ENCODE measurements at places on chromosomes 2 and 18. TPM values are rescaled to one million over a fixed set of nuclear protein-coding genes. Genes with fewer than 3 reads are reported as not detected.
A peak's percentile ranks its signal among the peaks of the same experiment; 100 is the strongest.

The GAD1 gene
- polyA plus RNA-seq: not detected

The CD8A gene
- 0.10 TPM for polyA plus RNA-seq

The AQP4 gene
- 5.3 TPM for polyA plus RNA-seq

The GDF7 gene
- 0.04 TPM for polyA plus RNA-seq

The AQP12A gene
- not detected for polyA plus RNA-seq

The ANKRD29 gene
- polyA plus RNA-seq: 1.1 TPM

The OTOS gene
- 0.20 TPM for polyA plus RNA-seq

The PCARE gene
- 0.09 TPM for polyA plus RNA-seq

The FAP gene
- polyA plus RNA-seq: 0.96 TPM

The IL36RN gene
- polyA plus RNA-seq: not detected

The RPL31 gene
- polyA plus RNA-seq: 2,730 TPM

The SPATA3 gene
- not detected for polyA plus RNA-seq

DNA sequence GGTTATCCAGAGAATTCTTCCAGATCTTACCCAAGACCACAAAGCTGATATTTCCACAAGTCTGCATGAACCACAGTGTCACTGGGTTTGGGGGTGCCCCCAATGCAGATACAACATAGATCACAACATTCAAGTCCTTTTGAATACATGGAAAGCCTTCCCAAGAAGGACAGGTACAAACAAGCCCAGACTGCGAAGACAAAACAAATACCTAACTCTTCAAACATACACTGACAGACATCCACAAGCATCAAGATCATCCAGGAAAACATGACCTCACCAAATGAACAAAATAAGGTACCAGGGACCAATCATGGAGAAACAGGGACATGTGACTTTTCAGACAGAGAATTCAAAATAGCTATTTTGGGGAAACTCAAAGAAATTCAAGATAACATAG is 93.1 kb downstream of the MDH1 start:
- DNase-seq: no peak
- H3K36me3 ChIP-seq: no peaks in the 10 kb centered on the region
- peaks cover 5% of the 10 kb centered on the region for H3K4me1 ChIP-seq
- no peak overlapping the region for H3K4me3 ChIP-seq

DNA sequence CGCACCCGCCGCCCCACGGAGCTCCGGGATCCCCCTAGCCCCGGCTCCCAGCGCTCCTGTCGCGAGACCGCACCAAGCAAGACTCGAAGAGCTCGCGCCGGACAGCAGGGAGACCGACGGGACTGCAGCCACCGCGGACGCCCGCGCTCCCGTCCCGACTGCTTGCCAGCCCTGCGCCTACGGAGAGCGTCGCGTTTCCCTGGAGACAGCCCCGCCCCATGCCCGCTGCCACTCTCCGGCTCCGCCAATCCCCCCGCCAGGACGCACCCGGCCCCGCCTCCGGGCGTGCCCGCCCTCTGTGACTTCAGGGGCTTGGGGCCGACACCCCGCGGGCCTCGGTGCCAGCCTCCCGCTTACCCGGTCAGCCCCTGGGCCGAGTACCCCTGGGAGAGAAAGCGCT is at the start of gene ANKMY1:
TSS of gene ANKMY1 (minus strand) at position 181 of the 400 bp plus-strand sequence. CDS start 653 bp downstream, outside the sequence.
- H3K4me3 ChIP-seq: peak within 1 kb of the TSS; percentile 64

DNA sequence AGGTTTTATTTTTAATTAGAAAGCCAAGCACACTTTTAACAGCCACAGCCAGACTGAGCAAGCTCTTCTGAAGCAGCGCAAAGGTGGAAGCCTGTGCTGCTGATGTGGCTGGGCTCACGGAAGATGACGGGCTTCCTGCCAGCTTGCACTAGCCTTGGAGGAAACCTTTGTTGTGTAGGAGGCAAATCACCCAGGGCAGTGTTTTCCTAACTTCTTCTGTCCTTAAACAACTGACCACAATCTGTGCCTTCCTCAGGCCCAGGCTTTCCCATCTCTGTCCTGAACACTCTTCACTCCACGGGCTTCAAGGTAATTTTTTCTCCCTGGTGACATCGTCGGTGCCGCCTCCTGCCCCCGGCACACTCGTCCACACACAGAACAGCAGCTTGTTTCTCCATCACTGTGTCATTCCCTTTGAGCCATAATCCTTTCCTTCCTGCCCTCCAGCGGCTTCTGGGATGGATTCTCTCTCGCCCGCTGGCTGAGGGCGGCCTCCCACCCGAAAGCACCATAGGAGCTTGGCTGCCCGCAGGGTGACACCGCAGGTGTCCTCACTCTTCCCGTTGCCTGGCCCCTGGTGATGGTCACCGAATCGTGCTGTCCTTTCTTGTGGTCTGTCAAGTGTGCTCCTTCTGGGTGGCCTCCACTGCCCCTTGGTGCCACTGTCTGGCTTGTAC is 31.1 kb upstream of the INHBB start:
- H3K4me1 ChIP-seq: peaks cover 7% of the 10 kb centered on the region
- DNase-seq: no peak
- no peak overlapping the region for H3K4me3 ChIP-seq
- no peaks in the 10 kb centered on the region for H3K36me3 ChIP-seq
- H3K27ac ChIP-seq: no peak overlapping the region

DNA sequence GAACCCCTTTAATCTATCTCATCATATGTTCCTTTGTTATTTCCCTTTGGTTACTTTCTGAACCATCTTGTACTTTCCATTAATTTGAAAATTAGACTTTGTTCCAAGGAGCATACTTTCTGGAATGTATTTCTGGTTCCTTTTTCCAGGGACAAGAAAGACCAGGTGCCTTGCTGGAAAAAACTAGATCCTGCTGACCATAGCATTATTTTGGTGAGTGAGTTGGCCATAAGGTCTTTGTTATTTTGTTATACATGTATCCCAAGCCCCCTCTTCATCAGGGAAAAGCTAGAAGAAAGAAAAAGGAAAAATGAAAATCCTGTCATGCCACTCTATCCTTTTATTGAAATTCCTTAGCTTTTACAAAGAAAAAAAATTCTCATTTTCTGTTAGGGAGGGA is 228.1 kb upstream of the TFPI start:
- DNase-seq: no peak
- no peaks in the 10 kb centered on the region for H3K4me1 ChIP-seq
- H3K27ac ChIP-seq: no peak overlapping the region
- H3K36me3 ChIP-seq: no peaks in the 10 kb centered on the region
- H3K27me3 ChIP-seq: no peaks in the 10 kb centered on the region

DNA sequence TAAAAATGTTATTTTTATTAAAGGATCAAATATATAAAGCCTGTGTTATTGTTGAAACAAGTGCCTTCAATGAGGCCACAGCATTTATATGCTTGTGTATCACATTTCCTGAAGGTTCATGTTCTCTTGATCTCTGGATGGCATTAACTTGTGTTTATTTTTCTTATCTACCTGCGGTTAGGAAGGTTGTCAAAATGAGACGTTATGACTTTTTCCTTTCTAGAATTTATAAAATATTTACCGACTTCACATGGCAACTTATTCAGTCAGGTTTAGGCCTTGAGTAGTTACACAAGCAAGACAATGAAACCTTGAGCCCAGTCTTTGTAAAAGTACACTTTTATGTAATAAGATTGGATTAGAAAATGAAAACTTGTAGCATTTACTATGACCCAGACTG is 196.4 kb upstream of the ACVR2A start:
- no peaks in the 10 kb centered on the region for H3K27me3 ChIP-seq
- H3K27ac ChIP-seq: no peak overlapping the region
- DNase-seq: no peak
- no peak overlapping the region for H3K4me3 ChIP-seq

DNA sequence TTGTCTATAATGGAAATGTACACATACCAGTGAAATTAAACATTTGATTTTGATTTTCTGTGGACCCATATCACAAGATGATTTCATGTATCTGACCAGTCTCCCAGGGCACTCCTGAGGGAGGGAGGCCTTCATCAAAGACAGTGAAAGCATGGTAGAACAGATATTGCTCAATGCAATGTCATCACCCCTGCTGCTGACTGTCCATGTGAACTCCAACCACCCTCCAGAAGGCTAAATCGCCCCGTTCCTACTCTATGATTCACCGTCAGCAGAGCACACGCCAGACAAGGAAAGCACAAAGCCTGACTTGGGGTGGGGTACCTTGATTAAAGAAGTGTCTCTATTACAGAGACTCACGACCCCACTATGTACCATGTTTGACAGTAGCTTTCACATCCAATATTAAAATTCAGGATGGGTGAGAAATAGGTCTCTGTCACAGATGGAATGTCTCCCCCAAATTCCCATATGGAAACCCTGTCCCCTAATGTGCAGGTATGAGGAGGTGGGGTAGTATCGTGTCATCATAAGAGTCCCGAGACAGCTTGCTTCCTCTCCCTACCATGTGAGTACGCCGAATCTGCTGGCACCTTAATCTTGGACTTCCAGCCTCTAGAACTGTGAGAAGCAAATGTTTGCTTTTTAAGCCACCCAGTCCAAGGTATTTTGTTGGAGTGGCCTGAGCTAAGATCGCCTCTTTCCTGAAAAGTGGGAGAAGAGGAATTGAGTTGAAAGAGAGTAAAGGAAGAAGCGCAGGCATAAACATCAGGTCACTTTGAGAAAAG is 42.4 kb downstream of the CYB5A start:
- no peaks in the 10 kb centered on the region for H3K36me3 ChIP-seq
- H3K4me3 ChIP-seq: no peak overlapping the region
- no peaks in the 10 kb centered on the region for H3K27me3 ChIP-seq
- H3K4me1 ChIP-seq: peaks cover 8% of the 10 kb centered on the region

- H3K27me3 ChIP-seq: peaks cover 3% of the 10 kb centered on the region
- H3K27ac ChIP-seq: no peak overlapping the region
- no peaks in the 10 kb centered on the region for H3K36me3 ChIP-seq
- H3K4me3 ChIP-seq: no peak overlapping the region
- DNase-seq: no peak
Measured at GRCh38 chr2:241985986-241986329, 116.4 kb downstream of the RTP5 start.

DNA sequence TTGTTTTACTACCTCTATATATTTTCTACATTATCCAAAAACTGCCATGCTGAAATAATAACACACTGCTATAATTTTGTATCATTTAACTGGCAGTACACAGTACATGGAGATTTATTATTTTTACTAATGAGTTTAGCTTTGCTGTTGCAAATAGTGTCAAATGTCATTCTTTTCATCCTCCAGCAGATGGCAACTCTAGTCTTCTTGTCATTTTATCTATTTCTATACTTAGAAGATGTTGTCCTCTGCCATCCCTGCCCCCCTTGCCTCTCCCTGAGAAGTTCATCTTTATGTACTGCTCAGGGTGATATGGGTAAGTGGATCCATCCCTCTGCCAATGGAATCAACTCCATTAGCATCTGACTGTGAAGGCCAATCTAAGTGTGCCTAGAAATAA is 21.7 kb upstream of the LRRTM1 start:
- H3K27ac ChIP-seq: no peak overlapping the region
- no peaks in the 10 kb centered on the region for H3K4me1 ChIP-seq
- peaks cover 22% of the 10 kb centered on the region for H3K27me3 ChIP-seq
- H3K4me3 ChIP-seq: no peak overlapping the region
- DNase-seq: no peak
- H3K36me3 ChIP-seq: no peaks in the 10 kb centered on the region

GRCh38 chr2:196827356-196827755 is 18.2 kb upstream of the C2orf66 start:
- no peak for DNase-seq
- no peaks in the 10 kb centered on the region for H3K27me3 ChIP-seq
- H3K4me3 ChIP-seq: no peak overlapping the region

- no peaks in the 10 kb centered on the region for H3K36me3 ChIP-seq
- H3K27ac ChIP-seq: no peak overlapping the region
- no peaks in the 10 kb centered on the region for H3K27me3 ChIP-seq
- H3K4me1 ChIP-seq: no peaks in the 10 kb centered on the region
- no peak overlapping the region for H3K4me3 ChIP-seq
Measured at GRCh38 chr2:191501561-191502168, 176.3 kb upstream of the NABP1 start.

GRCh38 chr2:210158236-210158635 is 13.0 kb downstream of the KANSL1L start:
- DNase-seq: no peak
- H3K36me3 ChIP-seq: peaks cover 18% of the 10 kb centered on the region
- H3K27ac ChIP-seq: no peak overlapping the region
- H3K4me1 ChIP-seq: peaks cover 17% of the 10 kb centered on the region
- no peaks in the 10 kb centered on the region for H3K27me3 ChIP-seq
- no peak overlapping the region for H3K4me3 ChIP-seq

GRCh38 chr2:109560265-109560664 is 53.5 kb downstream of the SEPTIN10 start:
- H3K4me1 ChIP-seq: no peaks in the 10 kb centered on the region
- H3K27ac ChIP-seq: no peak overlapping the region
- H3K36me3 ChIP-seq: peaks cover 29% of the 10 kb centered on the region
- no peak for DNase-seq

GRCh38 chr2:31016648-31017047 is 121.6 kb downstream of the GALNT14 start:
- peaks cover 2% of the 10 kb centered on the region for H3K27me3 ChIP-seq
- H3K4me3 ChIP-seq: no peak overlapping the region
- H3K36me3 ChIP-seq: no peaks in the 10 kb centered on the region
- H3K27ac ChIP-seq: no peak overlapping the region

- no peak overlapping the region for H3K27ac ChIP-seq
- H3K4me3 ChIP-seq: no peak overlapping the region
- DNase-seq: no peak
- H3K27me3 ChIP-seq: no peaks in the 10 kb centered on the region
- H3K4me1 ChIP-seq: no peaks in the 10 kb centered on the region
Measured at GRCh38 chr2:58283931-58284330, 42.8 kb upstream of the FANCL start.

GRCh38 chr2:147980940-147981528 is 39.5 kb downstream of the ORC4 start:
- no peak overlapping the region for H3K27ac ChIP-seq
- H3K4me3 ChIP-seq: no peak overlapping the region
- no peak for DNase-seq
- H3K36me3 ChIP-seq: no peaks in the 10 kb centered on the region
- no peaks in the 10 kb centered on the region for H3K27me3 ChIP-seq

GRCh38 chr2:88628571-88628939 is 1.3 kb upstream of the EIF2AK3 start:
- no peak for DNase-seq
- H3K4me3 ChIP-seq: peak overlapping the region; percentile 67
- no peaks in the 10 kb centered on the region for H3K36me3 ChIP-seq
- peaks cover 27% of the 10 kb centered on the region for H3K4me1 ChIP-seq
- no peaks in the 10 kb centered on the region for H3K27me3 ChIP-seq

DNA sequence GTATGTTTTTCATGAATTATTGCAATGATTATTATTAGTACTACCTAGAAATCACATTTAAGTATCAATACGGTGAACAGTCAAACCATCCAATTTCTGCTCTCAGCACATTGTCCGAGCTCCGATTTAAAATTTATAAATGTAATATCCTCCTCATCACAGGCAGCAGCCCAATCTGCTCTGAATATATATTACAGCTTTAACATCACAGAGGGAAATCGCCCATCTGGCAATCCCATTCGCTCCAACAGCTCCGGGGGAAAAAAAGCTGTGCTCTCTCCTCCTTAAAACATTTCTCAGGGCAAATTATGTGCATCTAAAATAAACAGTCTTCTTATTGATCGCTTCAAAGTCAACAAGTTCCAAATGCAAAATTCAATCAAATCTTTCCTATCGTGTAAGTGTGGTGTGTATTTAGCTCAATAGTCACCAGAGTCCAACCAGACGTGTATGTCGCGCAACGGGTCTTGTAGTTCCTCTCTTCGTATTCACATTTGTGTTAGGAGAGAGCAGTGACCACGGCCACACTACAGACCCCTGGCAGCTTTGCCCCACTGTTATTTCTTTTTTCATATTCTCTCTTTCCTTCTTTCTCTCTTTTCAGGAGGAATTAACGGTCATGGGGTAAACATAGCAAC is 2.4 kb downstream of the FIGN start:
- H3K4me1 ChIP-seq: peaks cover 3% of the 10 kb centered on the region
- peak overlapping the region; percentile 96 for H3K27ac ChIP-seq
- H3K4me3 ChIP-seq: peak overlapping the region; percentile 82
- no peak for DNase-seq
- no peaks in the 10 kb centered on the region for H3K27me3 ChIP-seq
- H3K36me3 ChIP-seq: no peaks in the 10 kb centered on the region

- H3K36me3 ChIP-seq: peaks cover 14% of the 10 kb centered on the region
- H3K27me3 ChIP-seq: no peaks in the 10 kb centered on the region
- H3K4me1 ChIP-seq: no peaks in the 10 kb centered on the region
- no peak overlapping the region for H3K27ac ChIP-seq
Measured at GRCh38 chr18:49250816-49251388, 209.5 kb downstream of the DYM start.
